Gastrocnemius medialis (tissue), 4 donors: ENCODE measurements at places on chromosomes 13 and 19. TPM values are rescaled to one million over a fixed set of nuclear protein-coding genes. Genes with fewer than 3 reads are reported as not detected.
A peak's percentile ranks its signal among the peaks of the same experiment; 100 is the strongest.

- H3K4me3 ChIP-seq, result no peak overlapping the region
- H3K4me1 ChIP-seq, result no peaks in the 10 kb centered on the region
- peaks cover 50% of the 10 kb centered on the region for H3K36me3 ChIP-seq
- no peak overlapping the region for H3K27ac ChIP-seq
- no peaks in the 10 kb centered on the region for H3K27me3 ChIP-seq
Measured at GRCh38 chr13:51364404-51365008, 25.0 kb downstream of the SERPINE3 start.

GRCh38 chr19:35955881-35956634 lies 19.9 kb downstream of the LRFN3 start:
- H3K4me1 ChIP-seq, result no peaks in the 10 kb centered on the region
- no peak overlapping the region for H3K27ac ChIP-seq
- H3K27me3 ChIP-seq, result peaks cover 29% of the 10 kb centered on the region
- no peak overlapping the region for H3K4me3 ChIP-seq

DNA sequence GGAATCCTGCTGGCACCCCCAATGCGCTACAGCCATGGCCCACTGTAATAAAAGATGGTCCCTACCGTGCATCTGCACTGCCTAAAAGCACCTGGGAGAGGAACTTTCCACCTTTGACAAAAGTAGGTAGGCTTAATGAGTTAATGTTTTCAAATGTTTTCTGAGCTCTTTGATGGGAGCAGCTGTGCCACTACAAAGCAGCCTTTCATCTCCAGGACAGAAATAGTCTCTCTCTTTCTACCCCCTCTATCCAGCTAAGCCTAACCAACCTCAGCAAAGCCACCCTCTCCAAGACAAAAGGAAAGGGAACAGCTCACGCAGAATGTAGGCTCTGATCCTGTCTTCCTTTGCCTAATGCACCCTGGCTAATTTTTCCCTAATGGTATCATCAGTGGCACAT lies 560.2 kb downstream of the UQCRFS1 start:
- H3K36me3 ChIP-seq, result no peaks in the 10 kb centered on the region
- no peaks in the 10 kb centered on the region for H3K4me1 ChIP-seq
- DNase-seq, result no peak

DNA sequence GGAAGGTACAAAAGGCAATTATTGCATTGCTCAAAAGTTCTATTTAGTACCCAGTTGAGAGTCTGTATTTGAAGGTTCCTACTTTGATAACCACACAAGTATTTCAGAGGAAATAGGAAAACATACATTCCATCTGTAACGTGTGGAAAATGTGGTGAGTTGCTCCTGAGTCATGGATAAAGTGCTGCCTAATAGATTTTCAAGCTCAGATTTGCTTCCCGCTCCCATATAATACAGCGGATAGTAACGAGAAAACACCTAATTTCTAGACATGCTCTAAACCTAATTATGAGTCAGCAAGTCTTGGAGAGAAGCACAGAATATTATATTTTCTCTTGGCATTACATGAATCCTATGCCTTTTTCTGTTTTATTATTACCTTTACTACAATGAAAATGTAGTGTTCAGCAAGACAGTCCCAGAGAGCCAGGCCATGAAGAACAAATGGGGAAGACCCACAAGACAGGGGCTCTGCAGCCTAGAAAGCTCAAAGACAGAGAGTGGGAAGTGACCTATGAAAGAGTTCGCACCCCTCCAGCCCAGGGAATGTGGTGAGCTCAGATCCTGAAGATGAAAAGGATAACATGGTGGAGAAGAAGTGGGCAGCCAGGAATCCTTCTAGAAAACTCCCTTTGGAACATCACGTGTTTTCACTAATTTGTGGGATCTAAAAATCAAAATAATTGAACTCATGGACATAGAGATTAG lies 116.1 kb downstream of the STARD13 start:
- H3K4me1 ChIP-seq, result peaks cover 25% of the 10 kb centered on the region
- H3K27me3 ChIP-seq, result no peaks in the 10 kb centered on the region
- no peak overlapping the region for H3K4me3 ChIP-seq
- peak overlapping the region; percentile 35 for H3K27ac ChIP-seq
- H3K36me3 ChIP-seq, result no peaks in the 10 kb centered on the region
- no peak for DNase-seq

DNA sequence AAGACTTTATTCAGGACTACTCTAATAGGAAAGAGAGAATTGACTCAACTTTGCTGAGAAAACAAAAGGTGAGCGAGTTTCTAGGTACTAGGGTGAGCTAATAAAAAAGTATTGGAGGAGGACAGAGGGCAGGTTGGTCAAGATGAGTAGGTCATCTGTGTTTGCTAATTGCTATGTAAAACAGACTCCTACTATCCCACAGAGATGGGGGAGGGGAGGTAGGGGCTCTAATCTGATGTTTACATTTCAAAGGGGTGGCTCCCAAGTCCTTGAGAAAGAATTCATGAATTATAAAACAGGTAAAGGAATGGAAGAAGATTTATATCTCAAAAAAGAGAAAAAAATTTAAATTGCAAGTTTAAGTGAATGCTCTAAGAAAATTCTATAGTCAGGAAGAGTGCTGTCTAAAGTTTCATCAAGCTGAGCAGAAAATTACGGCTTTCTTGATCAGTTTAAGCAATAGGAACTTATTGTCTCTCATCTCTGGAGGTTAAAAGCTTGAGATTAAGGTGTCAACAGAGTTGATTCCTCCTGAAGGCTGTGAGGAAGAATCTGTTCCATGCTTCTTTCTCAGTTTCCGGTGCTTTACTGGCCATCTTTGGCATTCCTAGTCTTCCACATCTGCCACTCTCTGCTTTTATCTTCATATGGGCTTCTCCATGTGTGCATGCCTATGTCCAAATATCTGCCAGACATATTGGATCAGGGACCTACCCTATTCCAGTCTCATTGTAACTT lies 790.3 kb downstream of the SLITRK5 start:
- H3K36me3 ChIP-seq, result no peaks in the 10 kb centered on the region
- H3K27me3 ChIP-seq, result no peaks in the 10 kb centered on the region
- H3K4me3 ChIP-seq, result no peak overlapping the region
- H3K27ac ChIP-seq, result no peak overlapping the region
- no peak for DNase-seq

- no peak overlapping the region for H3K27ac ChIP-seq
- no peaks in the 10 kb centered on the region for H3K27me3 ChIP-seq
- H3K4me1 ChIP-seq, result no peaks in the 10 kb centered on the region
- H3K4me3 ChIP-seq, result no peak overlapping the region
- no peaks in the 10 kb centered on the region for H3K36me3 ChIP-seq
- DNase-seq, result no peak
Measured at GRCh38 chr13:91544723-91545122, 146.3 kb downstream of the GPC5 start.

- peaks cover 30% of the 10 kb centered on the region for H3K4me1 ChIP-seq
- peak; percentile 65 for DNase-seq
- H3K27ac ChIP-seq, result no peak overlapping the region
- H3K4me3 ChIP-seq, result peak overlapping the region; percentile 30
- no peaks in the 10 kb centered on the region for H3K36me3 ChIP-seq
Measured at GRCh38 chr19:49133621-49134454, 14.5 kb downstream of the PPFIA3 start.

GRCh38 chr13:94239135-94239534 lies 240.3 kb downstream of the DCT start:
- no peaks in the 10 kb centered on the region for H3K36me3 ChIP-seq
- H3K4me1 ChIP-seq, result no peaks in the 10 kb centered on the region
- H3K27ac ChIP-seq, result no peak overlapping the region
- no peak for DNase-seq
- no peaks in the 10 kb centered on the region for H3K27me3 ChIP-seq

DNA sequence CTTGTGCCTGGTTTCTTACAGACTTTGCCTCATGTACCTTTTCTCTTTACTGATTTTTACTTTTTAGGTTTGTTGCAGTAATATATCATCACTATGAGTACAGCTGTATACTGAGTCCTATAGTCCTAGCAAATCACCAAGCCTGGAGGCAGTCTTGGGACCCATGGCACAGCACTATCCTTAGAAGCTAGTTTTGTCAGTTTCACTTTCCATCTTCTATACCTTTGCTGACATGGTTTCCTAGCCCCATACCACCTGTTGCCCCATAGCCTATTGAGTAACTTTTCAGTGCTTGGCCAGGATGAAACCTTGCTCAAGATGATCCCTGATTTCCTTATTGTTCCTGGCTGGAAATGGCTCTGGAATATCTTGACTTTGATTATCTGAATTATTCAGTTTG lies 826.4 kb downstream of the GPC5 start:
- H3K27me3 ChIP-seq, result no peaks in the 10 kb centered on the region
- no peak overlapping the region for H3K27ac ChIP-seq
- no peak for DNase-seq
- H3K4me3 ChIP-seq, result no peak overlapping the region

DNA sequence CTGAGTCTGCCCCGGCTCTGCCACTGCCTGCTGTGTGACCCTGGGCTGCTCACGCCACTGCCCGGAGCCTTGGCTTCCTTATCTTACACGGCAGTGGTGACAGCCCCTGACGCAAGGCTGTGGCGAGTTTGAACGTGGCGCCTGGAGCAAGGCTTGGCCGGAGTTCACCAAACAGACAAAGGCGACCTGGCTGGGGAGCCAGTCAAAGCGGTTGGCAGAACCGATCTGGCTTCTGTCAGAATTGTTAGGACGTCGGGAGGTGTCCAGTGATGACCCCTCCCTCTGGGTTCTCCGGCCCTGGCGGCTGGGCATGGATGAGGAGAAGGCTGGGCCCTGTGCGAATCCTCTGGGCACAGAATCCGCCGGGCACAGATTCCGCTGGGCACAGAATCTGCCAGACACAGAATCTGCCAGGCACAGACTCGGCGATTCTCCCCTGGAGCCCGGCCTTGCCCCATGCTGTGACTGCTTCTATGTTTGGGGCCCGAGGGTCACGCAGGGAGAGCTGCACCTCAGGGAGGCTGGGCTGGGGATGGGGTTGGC lies 11.7 kb upstream of the TMEM255B start:
- H3K4me3 ChIP-seq, result no peak overlapping the region
- H3K27me3 ChIP-seq, result no peaks in the 10 kb centered on the region
- no peaks in the 10 kb centered on the region for H3K36me3 ChIP-seq
- no peak overlapping the region for H3K27ac ChIP-seq

- peaks cover 11% of the 10 kb centered on the region for H3K4me1 ChIP-seq
- peak overlapping the region; percentile 73 for H3K27ac ChIP-seq
- DNase-seq, result peak; percentile 66
- no peaks in the 10 kb centered on the region for H3K27me3 ChIP-seq
- no peak overlapping the region for H3K4me3 ChIP-seq
Measured at GRCh38 chr19:3073159-3073563, 10.9 kb upstream of the TLE5 start.

- H3K27me3 ChIP-seq, result no peaks in the 10 kb centered on the region
- no peaks in the 10 kb centered on the region for H3K36me3 ChIP-seq
- no peak overlapping the region for H3K27ac ChIP-seq
- H3K4me1 ChIP-seq, result no peaks in the 10 kb centered on the region
- H3K4me3 ChIP-seq, result no peak overlapping the region
Measured at GRCh38 chr13:66237411-66238062, 992.6 kb downstream of the PCDH9 start.

GRCh38 chr19:12786141-12786870 lies 5.0 kb upstream of the JUNB start:
- no peak overlapping the region for H3K4me3 ChIP-seq
- peaks cover 48% of the 10 kb centered on the region for H3K4me1 ChIP-seq
- peak; percentile 57 for DNase-seq

GRCh38 chr13:23767838-23768237 lies 121.4 kb downstream of the MIPEP start:
- no peak overlapping the region for H3K27ac ChIP-seq
- no peaks in the 10 kb centered on the region for H3K36me3 ChIP-seq
- no peaks in the 10 kb centered on the region for H3K4me1 ChIP-seq
- no peak overlapping the region for H3K4me3 ChIP-seq
- H3K27me3 ChIP-seq, result no peaks in the 10 kb centered on the region

- no peak overlapping the region for H3K27ac ChIP-seq
- H3K4me3 ChIP-seq, result no peak overlapping the region
- no peaks in the 10 kb centered on the region for H3K4me1 ChIP-seq
- H3K27me3 ChIP-seq, result no peaks in the 10 kb centered on the region
Measured at GRCh38 chr19:6876748-6877147, 10.6 kb upstream of the ADGRE1 start.

- no peak for DNase-seq
- no peaks in the 10 kb centered on the region for H3K36me3 ChIP-seq
- H3K4me3 ChIP-seq, result no peak overlapping the region
Measured at GRCh38 chr19:53870485-53870844, 2.8 kb downstream of the MYADM start.

GRCh38 chr13:110624766-110625756 lies 9.7 kb downstream of the NAXD start:
- peaks cover 26% of the 10 kb centered on the region for H3K36me3 ChIP-seq
- H3K4me1 ChIP-seq, result peaks cover 27% of the 10 kb centered on the region
- no peak overlapping the region for H3K27ac ChIP-seq

- no peak overlapping the region for H3K4me3 ChIP-seq
- no peak overlapping the region for H3K27ac ChIP-seq
- no peaks in the 10 kb centered on the region for H3K4me1 ChIP-seq
Measured at GRCh38 chr19:42965176-42965575, 28.2 kb upstream of the PSG7 start.

DNA sequence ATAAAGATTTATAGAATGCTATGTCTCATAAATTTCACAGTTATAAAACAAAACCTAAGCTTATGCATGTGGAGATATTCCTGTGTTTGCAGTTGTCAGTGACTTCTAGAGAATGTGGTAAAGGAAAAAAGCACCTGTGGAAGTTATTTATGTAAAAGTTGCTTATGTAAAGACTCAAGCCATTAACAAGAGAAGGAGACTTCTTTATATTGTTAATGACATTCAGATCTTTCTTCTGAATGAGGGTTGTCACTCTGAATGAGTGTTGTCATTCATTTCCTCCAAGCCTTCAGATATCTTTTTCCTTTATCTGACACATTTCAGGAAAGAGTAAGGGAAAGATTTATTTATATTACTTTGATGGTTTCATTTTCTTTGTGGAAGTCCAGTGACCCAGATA lies 202.6 kb downstream of the TM9SF2 start:
- H3K4me1 ChIP-seq, result no peaks in the 10 kb centered on the region
- no peaks in the 10 kb centered on the region for H3K36me3 ChIP-seq
- H3K27ac ChIP-seq, result no peak overlapping the region
- no peak for DNase-seq
- no peaks in the 10 kb centered on the region for H3K27me3 ChIP-seq

DNA sequence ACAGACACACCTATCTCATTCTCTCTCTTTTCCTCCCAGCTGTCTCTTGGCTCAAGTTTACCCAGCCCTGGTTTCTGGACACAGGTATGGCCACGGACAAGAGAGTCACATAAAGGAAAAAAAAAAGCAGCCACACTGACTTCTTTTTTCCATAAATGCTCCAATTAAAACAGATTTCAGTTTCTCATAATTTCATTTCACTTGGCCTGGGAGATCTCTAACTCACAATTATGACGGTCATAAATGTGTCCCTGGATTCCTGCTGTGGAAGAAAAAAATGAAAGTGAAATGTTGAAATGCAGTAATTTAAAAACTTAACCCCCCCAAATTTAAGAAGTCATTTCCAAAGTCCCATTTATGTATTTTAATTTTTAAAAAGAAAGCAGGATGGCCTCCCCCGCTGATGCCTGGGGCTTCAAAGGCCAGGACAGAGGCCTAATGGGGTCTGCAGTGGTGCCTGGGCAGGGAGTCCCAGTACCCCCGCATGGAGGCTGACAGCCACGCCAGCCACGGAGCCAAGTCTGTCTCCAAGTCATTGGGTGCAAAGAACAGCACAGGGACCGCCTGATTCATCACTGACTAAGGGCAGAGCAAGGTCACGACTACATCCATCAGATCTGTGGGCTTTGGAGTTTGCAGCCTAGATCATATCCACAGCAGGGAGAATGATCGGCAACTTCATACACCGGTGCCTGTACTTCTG lies 79.7 kb downstream of the TSHZ3 start:
- no peaks in the 10 kb centered on the region for H3K27me3 ChIP-seq
- no peaks in the 10 kb centered on the region for H3K36me3 ChIP-seq
- H3K4me1 ChIP-seq, result no peaks in the 10 kb centered on the region

PSG1 gene
- total RNA-seq, result not detected

PDCD5 gene
- total RNA-seq, result 163 TPM

ZBTB7A gene
- total RNA-seq, result 81.7 TPM

CACNG8 gene
- total RNA-seq, result 0.10 TPM

ADPRHL1 gene
- 224 TPM for total RNA-seq

ZGLP1 gene
- total RNA-seq, result not detected

OSCAR gene
- 0.29 TPM for total RNA-seq

ZMYM5 gene
- 10.8 TPM for total RNA-seq
